ENCODE measurements at places on chromosomes 13 and 19. TPM values are rescaled to one million over a fixed set of nuclear protein-coding genes. Genes with fewer than 3 reads are reported as not detected.

The CACNA1A gene
- 0.75 TPM for polyA plus RNA-seq

The MYPOP gene
- polyA plus RNA-seq, result 8.2 TPM

The BEST2 gene
- not detected for polyA plus RNA-seq

DNA sequence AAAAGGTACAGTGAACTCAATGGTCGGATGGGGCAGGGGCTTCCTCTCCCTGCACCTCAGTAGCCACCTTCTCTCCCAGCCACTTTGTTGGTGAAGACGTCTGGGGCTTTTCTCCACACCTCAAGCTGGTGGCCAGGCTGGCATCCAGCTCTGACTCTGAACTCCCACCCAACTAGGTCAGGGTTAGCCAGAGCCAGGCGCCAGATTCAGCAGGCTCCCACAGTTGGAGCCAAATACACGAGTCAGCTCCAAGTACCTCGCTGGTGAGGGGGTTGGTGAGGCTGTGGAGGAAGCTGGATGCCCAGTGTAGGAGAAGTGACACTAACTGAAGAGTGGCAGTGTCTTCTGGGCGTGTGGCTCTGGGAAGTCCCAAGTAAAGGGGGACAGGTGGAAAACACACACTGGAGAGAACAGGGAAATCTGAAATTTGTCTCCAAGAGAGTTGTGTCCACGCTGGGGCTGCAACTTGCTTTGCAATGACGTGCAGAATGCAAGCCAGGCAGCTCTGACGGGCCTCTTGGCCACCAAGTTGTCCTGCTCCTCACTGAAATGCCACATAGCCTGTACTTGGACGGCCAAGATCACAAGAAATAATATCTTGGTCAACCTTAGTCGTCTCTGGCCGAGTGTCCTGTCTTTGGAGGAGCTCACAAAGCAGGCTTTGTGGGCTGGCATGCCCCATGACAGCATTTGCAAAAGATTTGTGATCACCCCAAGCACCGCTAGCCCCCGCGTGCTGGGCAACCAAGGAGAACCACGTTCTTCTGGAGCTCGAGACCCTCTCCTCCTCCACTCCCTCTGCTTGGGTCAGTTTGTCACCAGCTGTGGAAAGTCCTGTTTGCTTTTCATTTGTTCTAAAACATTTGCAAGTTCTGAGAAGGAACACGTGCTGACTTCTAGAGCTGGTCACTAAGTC lies 18.1 kb downstream of the SLC7A1 start:
- DNase-seq, result no peak

DNA sequence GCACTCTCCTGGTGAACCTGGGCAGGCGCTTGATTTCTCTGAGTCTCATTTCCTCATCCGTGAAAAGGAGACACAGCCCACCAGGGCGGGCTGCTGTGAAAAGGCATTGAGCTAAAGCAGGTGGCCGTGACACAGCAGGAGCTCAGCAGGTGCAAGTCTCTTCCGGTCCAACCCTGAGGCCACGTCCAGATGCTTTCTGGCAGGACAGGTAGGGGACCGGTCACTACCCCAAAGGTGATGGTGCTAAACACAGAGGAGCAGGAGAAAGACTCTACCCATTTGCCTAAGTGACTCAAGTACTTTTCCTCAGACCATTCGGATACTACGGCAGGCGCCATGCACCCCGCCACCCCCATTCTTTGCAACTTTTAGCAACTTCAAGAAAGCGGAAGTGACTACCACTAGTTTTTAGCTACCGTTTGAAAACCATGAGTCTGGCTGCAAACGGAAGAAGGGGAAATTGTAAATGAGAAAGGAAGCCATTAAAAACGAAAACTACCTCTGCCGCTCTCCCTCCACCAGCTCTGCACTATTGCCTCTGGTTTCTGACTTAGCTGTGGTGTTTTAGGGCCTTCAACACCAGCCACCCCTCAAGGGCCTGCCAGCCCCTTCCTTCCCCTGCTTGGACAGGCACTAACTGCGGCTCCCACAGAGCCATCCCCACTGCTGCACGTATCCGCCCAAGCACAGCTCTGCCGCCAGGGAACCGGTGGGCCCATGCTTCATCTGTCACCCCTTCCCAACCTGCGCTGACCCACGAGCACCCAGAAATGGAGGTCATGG lies 4.8 kb downstream of the PPP6R1 start:
- DNase-seq, result no peak

GRCh38 chr19:15534957-15535864 lies 26.9 kb downstream of the CYP4F22 start:
- DNase-seq, result no peak

- DNase-seq, result no peak
Measured at GRCh38 chr13:51679616-51680015, 95.4 kb downstream of the WDFY2 start.

GRCh38 chr19:16661480-16662034 lies 618 bp downstream of the TMEM38A start:
- DNase-seq, result no peak

DNA sequence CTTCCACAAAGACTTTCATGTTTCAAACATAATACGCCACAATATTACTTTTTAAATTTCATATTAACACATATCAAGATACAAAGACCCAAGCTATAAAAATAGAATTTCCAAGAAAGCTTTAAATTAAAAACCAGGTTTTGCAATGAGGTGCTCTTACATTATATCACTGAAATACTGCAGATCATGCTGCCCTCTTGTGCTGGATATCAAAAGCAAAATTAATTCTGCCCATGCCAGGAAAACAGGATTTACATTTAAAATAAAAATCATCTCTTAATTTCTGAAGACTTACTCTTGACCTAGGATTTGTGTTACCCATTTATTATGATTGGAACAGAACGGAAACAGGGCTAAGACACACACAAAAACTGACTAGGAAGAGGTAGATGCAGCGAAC lies 145.0 kb downstream of the ABCC4 start:
- no peak for DNase-seq

GRCh38 chr13:44902738-44903137 lies 86.5 kb downstream of the NUFIP1 start:
- no peak for DNase-seq

GRCh38 chr13:111253365-111253872 lies 67.0 kb upstream of the TEX29 start:
- no peak for DNase-seq

GRCh38 chr13:86826232-86826631 lies 844.9 kb upstream of the SLITRK5 start:
- DNase-seq, result no peak

DNA sequence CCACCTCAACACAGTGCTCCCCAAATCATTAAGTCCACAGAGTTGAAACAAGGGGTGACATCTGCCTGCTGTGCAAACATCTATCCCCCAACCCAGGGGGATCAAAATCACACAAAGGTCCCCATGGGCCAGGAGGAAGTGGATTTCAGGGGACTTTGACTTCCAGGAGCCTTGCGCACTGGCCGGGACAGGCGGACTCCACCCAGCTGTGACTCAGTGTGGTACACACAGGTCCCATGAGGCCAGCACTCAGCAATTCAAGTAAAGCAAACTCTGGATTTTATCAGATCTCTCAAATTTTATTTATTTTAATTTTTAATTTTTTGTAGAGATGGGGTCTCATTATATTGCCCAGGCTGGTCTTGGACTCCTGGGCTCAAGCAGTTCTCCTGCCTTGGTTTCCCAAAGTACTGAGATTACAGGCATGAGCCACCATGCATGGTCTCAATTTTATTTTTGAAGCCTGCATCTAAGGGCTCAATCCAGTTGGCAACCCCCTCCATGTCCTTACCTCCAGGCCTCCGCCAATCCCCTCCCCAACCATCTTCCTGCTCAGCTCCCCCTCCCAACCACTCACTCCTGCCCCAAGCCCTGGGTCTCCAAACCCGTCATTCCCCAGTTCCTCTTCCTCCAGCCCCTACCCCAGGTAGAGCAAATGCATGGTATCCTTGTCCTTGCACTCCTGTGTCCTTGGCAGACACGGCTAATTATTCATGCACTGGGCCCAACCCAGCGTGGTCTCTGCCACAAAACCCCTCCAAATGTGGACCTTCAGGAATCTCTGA lies 18.2 kb downstream of the ARHGAP33 start:
- no peak for DNase-seq

DNA sequence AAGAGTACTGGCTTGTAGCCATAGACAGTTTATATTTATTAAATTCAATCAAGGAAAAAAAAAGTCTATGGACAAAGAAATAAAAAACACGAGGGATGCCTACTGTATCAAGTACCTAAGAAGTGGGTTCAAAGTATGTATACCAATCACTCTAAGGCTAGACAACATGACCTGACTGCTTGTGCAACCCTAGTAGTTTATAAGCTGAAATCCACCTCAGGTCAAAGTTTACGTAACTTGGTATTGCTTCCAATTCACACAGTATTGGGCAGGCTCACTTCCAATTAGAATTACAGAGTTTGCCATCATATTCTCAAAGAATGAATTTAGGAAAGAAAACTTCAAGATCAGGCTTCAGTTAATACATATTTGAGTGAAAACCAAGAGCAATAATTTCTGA lies 657.8 kb downstream of the DACH1 start:
- no peak for DNase-seq

GRCh38 chr13:67935626-67936025 lies 705.5 kb upstream of the PCDH9 start:
- no peak for DNase-seq

All from urinary bladder (tissue), 4 donors.